ENCODE measurements at places on chromosomes 7 and 10.
A peak's percentile ranks its signal among the peaks of the same experiment; 100 is the strongest.

DNA sequence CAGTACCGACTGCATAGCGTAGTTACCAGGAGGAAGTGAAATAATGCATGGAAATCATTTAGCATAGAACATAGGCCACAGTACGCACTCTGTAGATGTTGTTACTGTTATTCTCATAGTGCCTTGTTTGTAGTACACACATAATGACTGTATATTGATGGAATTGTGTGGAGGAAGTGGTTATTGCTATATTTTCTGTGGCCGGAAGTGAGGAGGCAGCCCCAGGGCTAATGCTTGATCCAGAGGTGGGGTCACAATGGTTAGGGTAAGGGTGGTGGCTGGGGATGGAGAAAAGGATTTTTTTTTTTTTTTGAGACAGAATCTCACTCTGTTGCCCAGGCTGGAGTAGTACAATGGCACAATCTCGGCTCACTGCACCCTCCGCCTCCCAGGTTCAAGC, 4.5 kb upstream of the MGAM start:
- no peak for DNase-seq

- peak; percentile 82 for DNase-seq
Measured at GRCh38 chr10:76202777-76203176, 771.4 kb downstream of the LRMDA start.

- DNase-seq = no peak
Measured at GRCh38 chr7:133561396-133561795, 308.5 kb downstream of the EXOC4 start.

DNA sequence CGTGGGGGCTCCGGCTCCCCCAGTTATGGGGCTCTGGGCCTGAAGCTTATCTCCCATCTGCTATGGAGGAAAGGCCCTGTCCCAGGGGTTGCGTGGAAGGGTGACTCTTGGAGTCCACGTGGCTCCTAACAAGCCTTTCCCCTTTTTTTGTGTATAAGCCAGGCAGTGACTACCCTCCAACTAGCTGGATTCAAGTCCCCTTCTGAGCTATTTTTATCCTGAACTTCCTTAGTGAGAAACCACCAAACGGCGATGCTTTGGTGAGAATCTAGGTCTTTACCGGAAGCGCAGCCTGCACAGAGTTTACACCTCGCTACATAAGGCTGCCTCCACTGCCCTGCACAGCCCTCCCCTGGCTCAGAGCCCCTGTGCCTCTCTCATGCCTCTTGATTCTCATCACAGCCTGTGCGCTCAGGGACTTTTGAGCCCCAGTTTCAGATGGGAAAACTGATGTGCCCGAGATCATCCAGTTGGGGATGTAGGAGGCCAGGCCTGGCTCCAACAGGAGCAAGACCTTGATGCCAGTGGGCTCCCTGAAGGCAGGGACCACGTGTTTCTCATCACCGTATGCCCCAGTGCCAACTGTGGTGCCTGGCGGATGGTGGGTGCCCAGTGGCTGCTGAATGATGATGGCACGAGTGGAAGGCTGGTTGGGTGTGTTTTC, 102.3 kb upstream of the PPIF start:
- DNase-seq = no peak

- DNase-seq = no peak
Measured at GRCh38 chr7:34145603-34146002, 240.3 kb downstream of the BMPER start.

GRCh38 chr10:4359003-4359402, 467.0 kb upstream of the AKR1E2 start:
- peak; percentile 50 for DNase-seq

- no peak for DNase-seq
Measured at GRCh38 chr7:144671429-144671828, 164.4 kb downstream of the TPK1 start.

DNA sequence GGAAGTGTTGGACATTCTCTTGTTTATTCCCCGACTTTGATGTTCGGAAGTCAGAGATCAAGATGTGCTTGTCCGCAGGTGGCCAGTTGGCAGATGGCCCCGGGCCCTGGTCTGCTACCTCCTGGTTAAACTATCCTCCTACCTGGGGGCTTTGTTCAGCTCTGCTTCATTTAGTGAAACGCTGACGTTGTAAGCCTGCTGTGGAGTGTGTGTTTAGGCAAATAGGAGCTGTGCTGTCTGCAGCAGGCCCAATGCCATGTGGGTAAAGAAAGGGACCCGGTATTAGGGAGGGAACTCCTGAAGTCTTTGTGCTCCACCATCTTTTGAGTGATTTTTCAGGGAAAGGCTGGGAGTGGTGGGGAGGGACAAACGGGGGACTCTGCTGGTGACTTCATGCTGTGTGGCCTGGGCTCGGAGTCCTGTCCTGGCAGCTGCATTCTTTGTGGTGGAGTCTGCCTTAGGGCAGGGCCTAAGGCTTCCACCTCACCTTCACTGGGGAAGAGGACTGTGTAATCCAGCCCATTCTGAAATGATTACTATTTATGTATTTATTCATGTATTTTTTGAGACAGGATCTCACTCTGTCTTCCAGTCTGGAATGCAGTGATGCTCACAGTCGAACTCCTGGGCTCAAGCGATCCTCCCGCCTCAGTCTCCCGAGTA, 171.1 kb upstream of the KLF6 start:
- DNase-seq = no peak

GRCh38 chr10:97810446-97810845, 38.6 kb upstream of the SFRP5 start:
- no peak for DNase-seq

DNA sequence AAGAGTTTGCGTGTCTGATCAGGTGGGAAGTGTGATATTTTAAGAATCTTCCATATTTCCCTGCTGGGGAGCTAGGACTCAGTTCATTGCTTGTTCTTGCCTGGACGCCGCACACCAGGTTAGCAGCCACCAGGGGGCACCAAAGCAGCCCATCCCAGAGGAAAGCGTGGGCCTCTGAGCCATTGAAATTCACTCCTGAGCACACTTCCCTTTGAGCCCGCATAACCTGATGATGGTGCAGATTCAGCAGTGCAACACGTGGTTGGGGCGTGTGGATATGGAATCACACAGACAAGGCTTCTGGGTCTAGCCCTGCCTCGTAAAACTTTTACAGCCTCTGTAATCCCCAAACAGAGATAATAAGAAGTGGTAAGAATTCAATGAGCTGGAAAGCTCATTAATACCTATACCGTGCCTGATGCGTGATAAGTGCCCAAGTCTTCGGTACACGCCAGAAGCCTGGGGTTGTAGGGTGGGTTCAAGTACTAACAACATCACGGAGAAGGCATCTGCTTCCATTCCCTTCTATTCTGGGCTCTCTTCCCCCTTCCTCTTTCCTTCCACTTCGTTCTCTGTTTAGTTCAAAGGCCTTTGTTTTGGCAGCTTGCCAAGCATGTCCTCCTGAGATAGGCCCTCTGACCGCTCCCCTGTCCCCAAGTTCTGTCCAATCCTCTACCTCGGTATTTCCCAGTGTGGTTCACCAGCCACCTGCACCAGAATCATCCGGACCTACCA, 130.1 kb upstream of the KMT2E start:
- peak; percentile 76 for DNase-seq

DNA sequence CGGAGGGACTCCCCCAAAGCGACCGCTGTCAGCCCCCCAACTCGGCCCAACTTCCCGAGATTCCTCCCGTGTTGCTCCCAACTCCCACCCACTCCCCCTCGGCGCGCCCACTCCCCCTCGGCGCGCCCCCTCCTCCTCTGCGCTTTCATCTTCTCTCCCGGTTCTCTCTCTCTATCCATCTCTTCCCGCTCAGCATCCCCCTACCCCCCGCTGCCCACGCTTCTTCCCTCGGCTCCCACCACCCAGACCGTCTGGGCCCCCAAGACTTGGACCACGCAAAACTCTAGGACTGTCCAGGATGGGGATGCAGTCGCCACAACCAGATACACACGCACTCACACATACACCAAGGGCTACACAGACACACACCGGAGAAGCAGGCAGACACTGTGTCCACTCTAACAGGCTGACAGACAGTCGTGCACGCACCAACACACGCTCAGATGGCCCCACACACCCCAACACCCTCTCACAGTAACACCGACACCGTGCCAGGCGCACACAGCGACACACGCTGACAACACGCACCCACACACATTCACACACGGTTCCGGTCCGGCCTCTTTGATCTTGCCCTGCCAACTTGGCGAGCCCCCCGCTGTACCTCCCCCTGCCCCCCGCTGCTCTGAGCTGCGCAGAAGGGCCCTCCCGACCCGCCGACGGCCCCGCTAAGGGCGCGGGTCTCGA, 1.1 kb downstream of the GRID1 start:
- DNase-seq = no peak

DNA sequence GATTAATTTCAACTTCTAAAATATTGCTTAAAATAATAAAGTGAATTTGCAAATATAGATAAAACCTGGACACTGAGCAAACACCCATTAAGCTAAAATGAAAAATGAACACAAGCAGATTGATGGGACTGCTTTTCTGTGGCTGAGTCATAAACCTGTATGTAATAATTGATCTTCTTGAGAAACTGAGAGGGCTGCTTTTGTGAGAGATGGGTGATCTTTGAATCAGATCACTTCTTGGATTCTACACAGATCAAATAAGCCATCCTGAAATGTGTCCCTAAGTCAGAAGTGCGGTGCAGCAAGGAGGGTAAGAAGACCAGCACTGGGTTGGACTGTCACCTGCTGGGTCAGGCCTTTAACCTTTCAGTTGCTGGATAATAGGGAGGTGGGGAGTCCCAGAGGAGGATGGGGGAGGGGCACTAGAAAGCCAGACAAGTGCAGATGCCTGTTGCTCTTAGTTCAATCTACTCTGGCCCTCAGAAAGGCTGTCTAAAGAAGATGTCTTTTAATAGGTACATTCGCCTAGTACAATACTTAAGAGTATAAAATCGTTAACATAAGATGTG, 178.2 kb upstream of the NAMPT start:
- no peak for DNase-seq

GRCh38 chr7:24304494-24305095, 20.6 kb downstream of the NPY start:
- no peak for DNase-seq

- DNase-seq = peak; percentile 18
Measured at GRCh38 chr7:67019562-67020390, 23.1 kb downstream of the TYW1 start.

- DNase-seq = no peak
Measured at GRCh38 chr7:150910996-150911422, 58.7 kb downstream of the AOC1 start.

- no peak for DNase-seq
Measured at GRCh38 chr10:93384006-93384405, 98.1 kb downstream of the MYOF start.

- DNase-seq = peak; percentile 77
Measured at GRCh38 chr10:61356354-61356753, 96.8 kb downstream of the TMEM26 start.

GRCh38 chr7:31443457-31443856, 70.4 kb upstream of the ITPRID1 start:
- DNase-seq = peak; percentile 14

DNA sequence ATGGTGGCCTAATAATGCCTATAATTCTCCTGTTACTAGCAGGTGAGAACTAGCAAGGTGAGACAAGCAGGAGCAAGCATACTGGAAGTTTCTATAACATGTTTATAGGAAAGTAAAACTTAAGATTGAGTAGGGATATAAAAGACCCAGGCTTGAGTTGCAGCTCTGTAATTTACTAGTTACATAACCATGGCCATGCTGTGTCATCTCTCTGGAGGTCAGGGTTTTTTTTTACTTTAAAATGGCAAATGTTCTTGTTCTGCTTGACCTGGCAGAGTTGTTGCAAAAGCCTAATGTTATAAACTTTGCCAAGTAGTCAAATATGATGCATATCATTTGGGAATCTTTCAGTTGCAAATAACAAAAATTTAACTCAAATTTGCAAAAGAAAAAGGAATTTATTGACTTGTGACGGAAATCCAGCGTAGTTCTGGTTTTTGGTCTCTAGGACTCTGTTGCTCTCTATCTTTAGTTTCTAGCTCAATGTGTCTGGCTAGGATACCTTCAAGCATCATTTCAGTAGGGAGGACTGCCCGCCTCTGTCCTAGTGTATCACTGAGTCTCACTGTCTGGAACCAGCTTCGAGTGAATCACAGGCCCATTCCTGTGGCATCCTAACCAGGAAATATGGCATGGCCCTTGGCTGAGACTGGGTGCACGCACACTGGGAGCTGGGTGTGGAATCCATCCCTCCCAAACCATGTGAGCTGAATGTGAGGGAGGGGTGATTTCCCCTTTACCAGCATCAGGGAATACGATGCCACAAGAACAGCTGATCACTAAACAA, 67.9 kb downstream of the ADAM22 start:
- DNase-seq = no peak
